Muscle of leg (tissue), 16 donors: ENCODE measurements at places on chromosomes 2 and 18. TPM values are rescaled to one million over a fixed set of nuclear protein-coding genes. Genes with fewer than 3 reads are reported as not detected.

DNA sequence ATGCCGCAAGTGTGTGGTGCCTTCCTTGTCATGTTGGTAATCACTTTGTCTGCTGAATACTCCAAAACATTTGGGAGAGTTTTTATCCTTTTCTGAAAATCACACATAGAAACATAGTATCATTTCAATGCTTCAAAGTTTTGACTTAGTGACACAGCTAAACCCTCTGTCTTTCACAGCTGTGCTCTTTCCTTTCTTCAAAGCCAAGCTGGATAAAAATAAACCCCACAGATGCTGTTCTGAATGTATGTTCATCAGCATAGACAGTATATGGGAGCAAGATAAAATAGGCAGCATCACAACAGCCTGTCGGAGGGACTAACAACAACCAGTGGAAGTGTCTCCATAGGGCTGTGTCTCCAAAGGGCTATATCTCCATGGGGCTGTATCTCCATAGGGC, 331.3 kb upstream of the DCC start:
- DNase-seq: no peak

DNA sequence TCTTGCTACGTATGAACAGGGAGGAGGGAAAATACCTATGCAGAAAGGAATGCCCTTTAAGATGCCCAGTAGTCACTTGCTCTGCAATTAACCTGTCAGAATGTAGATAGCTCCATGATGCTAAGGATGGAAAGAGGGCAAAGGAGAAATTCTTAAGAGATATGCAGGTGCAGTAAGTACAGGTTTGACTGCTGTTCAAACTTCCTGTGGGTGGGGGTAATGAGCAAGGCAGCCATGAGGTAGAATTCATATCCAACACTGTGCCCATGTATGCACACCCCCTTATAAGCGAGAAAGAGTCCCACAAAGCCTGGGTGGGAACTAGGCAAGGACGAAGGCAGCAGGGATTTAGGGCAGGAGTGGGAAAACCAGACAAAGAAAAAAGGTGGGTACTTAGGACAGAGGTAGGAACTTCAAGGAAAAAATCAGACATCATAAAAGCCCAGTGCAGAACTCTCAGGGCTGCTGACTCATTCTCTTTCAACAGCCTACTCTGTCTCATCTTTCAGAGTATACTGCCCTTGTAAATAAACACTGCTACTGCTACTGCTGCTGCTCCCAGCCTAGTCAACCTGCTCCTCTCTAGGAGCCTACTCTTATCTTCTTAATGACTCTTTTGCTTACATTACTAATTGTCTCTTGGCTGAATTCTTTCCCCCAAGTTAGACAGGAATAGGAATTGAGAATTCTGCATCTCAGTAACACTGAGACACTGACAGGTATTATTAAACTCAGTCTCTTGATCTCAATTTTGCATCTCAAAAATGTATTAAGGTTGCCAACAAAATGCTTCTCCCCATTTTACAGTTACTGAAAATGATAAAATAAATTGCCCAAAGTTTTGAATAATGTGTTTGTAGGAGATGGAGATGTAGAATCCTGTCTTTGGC, 189.0 kb downstream of the PTH2R start:
- no peak for DNase-seq

- no peak for DNase-seq
These were observed 6.0 kb upstream of the CDK5R2 start for GRCh38 chr2:218953366-218953954.

DNA sequence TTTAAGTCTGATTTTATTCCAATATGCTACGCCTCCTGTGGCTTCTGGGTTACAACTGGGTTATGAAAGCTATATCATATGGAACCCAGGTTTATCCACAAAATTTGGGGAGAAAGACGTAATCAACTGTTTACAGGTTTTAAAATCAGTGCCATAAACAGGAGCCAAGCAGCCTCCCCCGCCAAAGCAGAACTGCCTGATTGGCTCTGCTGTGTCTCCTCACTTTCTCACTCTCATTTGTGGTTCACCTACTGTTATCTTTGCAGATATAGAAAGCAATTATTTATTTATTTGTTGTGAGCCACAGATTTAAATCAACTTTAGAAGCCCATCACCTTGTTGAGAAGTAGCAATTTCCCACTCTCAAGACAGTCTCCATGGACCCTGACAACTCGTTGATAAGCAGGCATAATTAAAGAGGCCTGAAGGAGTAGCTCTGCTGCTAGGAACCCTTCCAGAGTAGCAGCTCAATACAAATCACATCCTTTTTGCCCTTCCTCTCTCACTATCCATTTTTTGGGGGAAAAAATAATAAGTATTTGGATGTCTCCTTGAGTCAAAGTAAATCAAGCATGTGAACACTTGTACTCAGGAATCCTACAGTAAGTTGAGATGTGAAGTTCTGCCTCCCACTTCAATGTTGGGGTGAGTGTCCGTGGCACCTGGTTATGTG, 191.0 kb upstream of the CCDC150 start:
- DNase-seq: no peak

DNA sequence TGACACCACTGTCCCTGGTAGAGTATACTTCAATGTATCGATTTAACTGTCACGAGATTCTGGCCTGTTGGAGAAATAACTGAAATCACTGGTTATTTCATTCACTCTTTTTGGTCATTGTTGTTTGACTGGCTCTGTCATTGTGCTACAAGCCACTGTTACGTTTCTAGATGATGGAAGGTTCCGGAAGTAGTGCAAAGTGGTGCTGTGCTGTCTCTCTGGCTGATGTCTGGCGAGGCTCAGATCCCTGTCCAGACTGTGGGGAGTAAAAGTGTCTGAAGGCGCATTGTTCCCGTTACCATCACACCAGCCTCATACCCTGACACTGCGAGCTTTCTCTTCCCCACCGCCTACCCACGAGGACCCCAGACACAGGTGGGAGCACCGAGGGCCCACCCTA, 11.7 kb downstream of the CNDP1 start:
- no peak for DNase-seq

Gene TCF23
- 0.22 TPM for polyA plus RNA-seq

Gene SEPTIN10
- polyA plus RNA-seq: 70.1 TPM
